ENCODE measurements at places on chromosomes 7 and 10.

DNA sequence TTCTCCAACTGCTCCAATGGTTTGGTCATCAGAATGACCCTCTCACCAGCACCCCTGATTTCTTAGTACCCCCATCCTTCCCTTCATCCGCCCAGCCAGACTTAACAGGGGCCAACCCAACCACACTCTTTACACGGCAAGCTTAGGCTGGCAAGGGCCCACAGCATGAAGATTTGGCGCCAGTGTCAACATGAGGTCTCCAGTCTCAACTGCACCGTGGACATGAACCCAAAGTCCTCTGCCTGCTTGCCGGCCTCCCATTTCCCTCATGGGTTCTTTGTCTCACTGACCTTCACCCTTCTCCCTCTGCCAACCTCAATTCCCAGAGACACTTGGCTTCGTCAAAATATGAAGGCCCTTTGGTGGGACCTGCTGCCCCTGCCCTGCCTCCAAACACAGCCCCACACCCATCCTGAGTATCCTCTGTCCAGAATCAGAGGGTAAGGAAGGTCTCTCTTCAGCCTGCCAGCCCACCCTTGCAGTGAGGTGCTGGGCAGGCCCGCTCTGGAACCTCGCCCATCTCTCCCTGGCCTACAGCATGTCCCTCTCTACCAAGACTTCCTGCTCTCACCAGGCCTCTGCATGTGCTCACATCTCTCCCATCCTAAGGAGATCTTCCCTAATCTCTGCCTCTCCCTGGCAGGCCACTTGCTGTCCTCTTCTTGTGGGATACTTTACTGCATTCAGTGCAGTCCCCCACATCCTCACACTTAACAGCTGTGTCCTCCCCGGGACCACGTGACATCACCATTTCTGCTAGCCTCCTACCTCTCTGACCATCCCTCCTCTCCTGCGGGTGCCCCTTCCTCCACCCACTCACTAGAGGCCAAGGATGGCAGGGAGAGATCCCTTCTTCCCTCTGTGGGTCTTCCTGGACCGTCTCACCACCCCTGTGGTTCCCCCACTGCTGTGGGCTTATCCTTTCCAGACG lies 91.7 kb upstream of the ZMIZ1 start:
- DNase-seq: no peak

DNA sequence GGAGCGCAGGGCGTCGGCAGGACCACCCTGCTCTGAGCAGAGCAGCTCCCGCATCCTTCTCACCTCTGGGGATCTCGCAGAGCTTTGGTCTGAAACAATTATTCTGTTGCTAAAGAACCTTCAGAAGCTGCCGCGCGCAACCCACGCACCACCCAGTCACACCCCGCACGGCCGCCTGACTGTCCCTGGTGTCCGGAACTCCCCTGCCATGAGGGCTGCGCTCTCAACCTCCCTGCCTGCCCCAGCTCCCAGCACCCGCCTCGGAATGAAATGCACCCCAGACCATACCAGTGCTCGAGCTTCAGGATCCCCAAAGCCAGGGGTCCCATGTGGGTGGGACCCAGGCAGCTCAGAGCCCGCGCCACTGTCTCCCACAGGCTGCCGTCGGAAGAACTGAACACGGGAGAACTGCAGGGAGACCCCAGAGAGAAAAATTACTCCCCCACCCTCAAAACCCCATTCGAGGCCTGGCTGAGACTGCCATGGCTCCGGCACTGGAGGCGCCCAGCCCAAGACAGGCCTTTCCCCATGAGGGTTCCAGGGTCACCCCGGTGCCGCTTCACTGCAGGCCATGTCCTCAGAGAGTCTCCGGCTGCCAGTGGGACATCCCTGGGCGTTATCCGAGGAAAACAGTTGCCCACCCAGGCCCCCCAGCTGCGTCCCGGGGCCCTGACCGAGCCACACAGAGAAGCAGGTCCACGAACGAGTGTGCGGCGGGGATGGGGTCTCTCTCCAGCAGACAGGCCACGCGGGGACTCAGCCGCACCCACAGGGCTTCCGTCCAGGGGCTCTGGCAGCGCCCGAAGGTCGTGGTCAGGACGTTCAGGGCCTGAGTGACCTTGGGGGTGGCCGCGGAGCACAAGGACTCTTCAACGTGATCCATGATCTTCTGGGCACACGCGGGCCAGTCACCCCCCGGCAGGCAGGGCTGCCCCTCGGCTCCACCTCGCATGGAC lies 12.1 kb downstream of the BRAT1 start:
- DNase-seq: no peak

DNA sequence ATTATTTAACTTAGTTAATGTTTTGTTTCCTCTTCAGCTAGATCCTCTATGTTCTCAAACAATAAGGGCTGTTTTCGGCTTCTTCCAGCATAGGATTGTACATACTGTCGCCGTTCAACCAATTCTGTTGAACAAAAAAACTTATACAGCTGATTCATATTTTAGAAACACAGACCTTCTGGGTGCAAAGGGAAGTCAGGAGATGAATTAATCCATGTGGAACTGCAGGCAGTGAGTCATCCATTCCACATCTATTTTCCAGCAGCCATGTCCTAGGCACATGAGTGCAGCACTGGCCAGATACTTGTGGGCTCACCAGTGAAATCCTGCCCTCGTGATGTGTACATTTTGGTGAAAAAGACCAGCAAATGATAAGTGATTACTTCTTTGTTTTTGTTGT lies 163.2 kb downstream of the JAZF1 start:
- DNase-seq: no peak

DNA sequence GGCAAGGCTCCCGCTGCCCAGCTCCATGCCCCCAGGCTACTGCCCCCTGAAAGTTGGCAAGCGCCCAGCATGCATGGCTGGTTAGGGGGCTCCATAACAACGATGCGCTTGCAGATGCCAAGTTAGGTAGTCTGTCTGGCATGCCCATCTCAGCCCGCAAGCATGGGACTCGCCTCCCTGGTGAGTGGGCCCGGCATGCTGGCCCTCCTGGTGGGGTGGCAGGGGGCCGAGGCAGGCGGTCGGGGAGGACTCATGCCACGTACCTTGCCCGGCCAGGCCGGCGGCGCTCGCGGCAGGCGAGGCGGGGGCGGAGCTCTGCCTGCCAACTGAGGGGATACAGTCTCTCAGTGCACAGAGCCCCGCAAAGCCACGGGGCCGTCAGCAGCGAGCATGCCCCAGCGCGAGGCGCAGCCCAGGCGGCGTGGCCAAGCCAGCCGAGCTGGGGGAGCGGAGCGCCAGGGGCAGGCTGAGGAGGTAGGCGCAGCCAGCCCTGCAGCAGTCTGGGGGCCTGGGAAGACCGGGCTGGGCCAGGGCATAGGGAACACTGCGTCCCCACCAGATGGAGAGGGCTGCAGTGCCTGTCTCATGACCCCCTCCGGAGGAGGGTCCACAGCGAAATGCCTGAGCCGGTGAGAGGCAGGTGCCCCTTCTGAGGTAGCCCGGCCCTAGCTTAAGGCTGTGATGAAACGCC lies 28.0 kb upstream of the NDST2 start:
- no peak for DNase-seq

DNA sequence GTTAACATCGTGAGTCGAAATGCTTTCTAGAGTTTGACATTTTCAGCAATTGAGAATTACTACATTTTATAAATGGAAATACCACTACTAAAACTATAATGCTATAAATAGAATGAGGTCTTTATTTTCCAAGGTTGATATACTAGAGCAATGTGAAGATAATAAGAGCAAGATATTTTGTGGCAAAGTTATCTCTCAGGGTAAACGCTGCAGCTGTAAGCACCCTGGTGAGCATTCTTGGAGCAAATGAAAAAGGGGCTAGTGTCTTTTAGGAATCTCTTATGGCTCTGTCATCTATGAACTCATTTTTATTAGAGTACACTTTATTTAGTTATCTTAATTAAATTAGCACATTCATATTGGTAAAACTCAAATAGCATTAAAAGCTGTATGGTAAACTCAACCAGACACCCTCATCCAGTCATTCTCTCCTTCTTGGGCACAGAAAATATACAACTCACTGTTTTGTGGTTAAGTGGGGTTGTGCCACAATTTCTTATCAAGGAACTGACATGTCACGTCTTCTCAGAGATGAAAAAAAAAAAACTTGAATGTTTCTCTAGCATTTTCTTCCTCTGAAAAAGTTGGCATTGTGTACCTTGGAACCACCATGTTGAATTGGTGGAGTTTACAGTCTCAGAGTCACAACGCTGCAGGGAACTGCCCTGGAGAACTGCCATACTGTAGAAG lies 289.5 kb upstream of the PFKP start:
- no peak for DNase-seq

- no peak for DNase-seq
Observed at GRCh38 chr7:27971171-27971812, 209.3 kb downstream of the JAZF1 start.

DNA sequence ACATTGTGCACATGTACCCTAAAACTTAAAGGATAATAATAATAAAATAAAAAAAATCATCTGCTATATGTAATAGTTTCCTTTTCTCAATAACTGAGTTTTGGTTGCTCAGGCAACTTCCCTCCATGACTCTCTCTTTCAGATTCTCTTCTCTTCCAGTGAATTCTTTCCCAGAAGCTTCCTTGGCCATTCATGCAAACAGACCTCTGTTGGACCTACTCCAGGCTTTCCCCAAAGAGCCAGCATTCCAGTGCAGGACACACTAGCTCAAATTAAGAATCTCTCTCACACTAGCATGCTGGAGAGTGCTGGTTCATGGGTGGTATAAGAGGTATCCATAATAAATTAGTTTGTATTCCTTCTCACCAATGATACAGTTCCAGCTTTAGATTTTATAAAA lies 31.0 kb upstream of the ZEB1 start:
- no peak for DNase-seq

GRCh38 chr7:116699722-116700120 lies 27.7 kb downstream of the MET start:
- no peak for DNase-seq

GRCh38 chr7:147053746-147054145 lies 937.1 kb downstream of the CNTNAP2 start:
- DNase-seq: no peak
